ENCODE measurements at places on chromosomes 11 and 22.

GRCh38 chr11:69436041-69436982 lies 45.2 kb upstream of the LINC01488 start:
- no peak for DNase-seq

- DNase-seq: no peak
These were observed 8.5 kb downstream of the TNNT3 start for GRCh38 chr11:1927848-1928469.

GRCh38 chr11:126924376-126925040 lies 76.1 kb downstream of the KIRREL3 start:
- DNase-seq: no peak

- peak; percentile 4 for DNase-seq
These were observed 48.2 kb downstream of the MORC2 start for GRCh38 chr22:30920407-30920806.

DNA sequence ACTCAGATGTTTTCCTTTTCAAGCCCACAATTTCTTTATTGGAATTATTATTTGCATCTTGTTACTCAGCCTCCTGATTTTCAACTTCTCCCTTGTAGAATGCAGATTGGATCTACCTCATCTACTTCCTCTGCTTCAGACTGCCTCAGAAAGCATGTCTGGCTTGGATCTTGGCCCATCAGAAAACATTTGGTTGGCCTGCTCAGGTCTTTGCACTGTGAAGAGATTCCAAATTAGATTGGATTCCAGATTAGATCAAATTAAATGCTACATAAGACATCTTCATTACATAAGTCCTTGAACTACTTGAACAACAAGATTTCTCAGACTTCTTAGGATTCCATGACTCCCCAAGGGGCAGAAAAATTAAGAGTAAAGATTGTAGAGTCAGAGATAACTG lies 358.0 kb downstream of the DLG2 start:
- no peak for DNase-seq

GRCh38 chr11:47055534-47055933 lies 119.0 kb downstream of the CSTPP1 start:
- DNase-seq: no peak

- DNase-seq: no peak
These were observed 16.0 kb upstream of the FJX1 start for GRCh38 chr11:35602160-35602793.

DNA sequence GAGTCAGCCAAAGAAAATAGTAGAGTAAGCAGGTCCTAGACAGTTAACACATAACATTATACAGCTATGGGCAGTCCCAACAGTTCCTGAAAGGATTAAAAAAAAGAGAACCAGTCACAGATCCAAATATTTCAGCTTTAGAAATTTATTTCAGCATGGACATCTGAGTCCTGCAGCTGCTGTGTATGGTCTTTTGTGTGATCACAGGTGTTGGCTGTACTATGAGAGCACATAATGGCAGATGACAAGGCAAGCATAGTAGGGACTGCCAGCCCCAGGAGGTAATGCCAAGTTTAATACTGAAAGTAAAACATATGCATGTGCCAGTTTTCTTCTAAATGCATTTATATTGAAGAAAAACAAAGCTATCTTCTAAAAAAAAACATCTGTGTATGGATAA lies 158.1 kb downstream of the GRIA4 start:
- no peak for DNase-seq

DNA sequence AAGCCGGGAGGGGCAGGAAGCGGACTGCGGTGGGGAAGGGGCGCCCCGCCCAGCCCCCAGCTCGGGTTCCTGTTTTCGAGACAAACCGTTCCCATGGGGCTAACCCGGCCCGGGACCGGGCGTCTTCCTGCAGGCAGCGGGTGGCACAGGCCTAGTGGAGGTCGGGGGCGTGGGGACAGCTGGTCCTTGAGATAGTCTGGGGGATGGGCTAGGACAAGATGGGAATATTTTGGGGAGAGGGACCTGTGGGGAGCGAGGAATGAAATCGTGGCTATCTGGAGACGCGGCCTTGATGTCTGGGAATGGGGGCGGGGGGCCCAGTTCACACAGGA lies 1.2 kb upstream of the RASGRP2 start:
- no peak for DNase-seq

Data from HS-27A (cell line).